Activated naive CD4-positive, alpha-beta T cell treated with anti-CD3 and anti-CD28 coated beads, Interleukin-2, amount 10 ng/mL, durations not matched to agents 7 days and 5 days (primary cell): ENCODE measurements at places on chromosomes 5 and 9.

GRCh38 chr5:143197260-143197656 lies 206.2 kb downstream of the NR3C1 start:
- DNase-seq, result no peak
- no peak overlapping the region for H3K4me3 ChIP-seq
- H3K4me1 ChIP-seq, result peaks cover 2% of the 10 kb centered on the region
- H3K27me3 ChIP-seq, result no peaks in the 10 kb centered on the region
- H3K36me3 ChIP-seq, result peaks cover 7% of the 10 kb centered on the region

DNA sequence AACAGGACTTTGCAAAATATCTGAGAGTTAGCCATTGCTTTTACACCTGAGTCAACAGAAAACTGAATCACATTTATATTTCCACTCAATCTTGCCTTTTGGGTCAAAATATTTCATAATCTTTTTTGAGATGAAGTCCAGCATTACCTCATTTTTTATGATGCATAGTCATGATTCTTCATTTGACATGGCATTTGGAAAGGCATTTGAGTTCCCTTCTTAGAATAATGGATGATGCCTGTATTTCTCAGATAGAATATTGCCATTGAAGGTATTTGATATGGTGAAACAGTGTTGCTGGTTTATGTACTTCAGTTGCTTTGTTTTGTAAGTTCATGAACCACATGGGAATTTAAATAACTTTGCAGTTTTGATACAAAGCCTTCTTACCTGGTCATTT lies 180.4 kb downstream of the PRR16 start:
- DNase-seq, result no peak
- no peak overlapping the region for H3K4me3 ChIP-seq
- H3K36me3 ChIP-seq, result no peaks in the 10 kb centered on the region
- no peaks in the 10 kb centered on the region for H3K4me1 ChIP-seq

GRCh38 chr9:113302792-113303418 lies at the start of gene RNF183:
RNF183 (minus strand) TSS chr9:113303376; CDS start chr9:113298184, 5,192 bp downstream.
- no peaks in the 10 kb centered on the region for H3K4me1 ChIP-seq
- DNase-seq, result no peak
- peaks cover 30% of the 10 kb centered on the region for H3K27me3 ChIP-seq
- H3K36me3 ChIP-seq, result no peaks in the 10 kb centered on the region

GRCh38 chr5:111942661-111943401 lies 185.8 kb upstream of the NREP start:
- H3K4me3 ChIP-seq, result no peak overlapping the region
- peaks cover 8% of the 10 kb centered on the region for H3K27me3 ChIP-seq
- no peak for DNase-seq
- H3K36me3 ChIP-seq, result no peaks in the 10 kb centered on the region
- H3K27ac ChIP-seq, result no peak overlapping the region
- no peaks in the 10 kb centered on the region for H3K4me1 ChIP-seq

DNA sequence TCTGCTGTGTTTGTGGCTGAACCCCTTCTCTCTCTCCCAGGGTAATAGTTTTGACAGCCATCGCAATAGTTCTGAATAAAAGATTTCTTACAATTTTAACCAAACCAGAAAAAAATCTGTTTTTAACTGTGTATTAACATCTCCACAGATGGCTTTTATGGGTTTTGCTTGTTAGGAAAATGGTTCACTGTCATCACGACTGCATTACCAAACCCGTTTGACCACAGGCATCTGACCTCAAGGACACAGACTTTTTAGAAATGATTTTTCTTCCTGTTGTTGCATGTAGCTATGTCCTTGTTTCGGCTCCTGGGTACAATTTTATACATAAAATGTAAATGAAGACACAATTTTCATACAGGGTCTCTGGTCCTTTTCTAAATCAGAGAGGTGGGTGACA lies 316.1 kb downstream of the IRX1 start:
- H3K27me3 ChIP-seq, result no peaks in the 10 kb centered on the region
- no peak overlapping the region for H3K4me3 ChIP-seq
- no peak overlapping the region for H3K27ac ChIP-seq
- no peaks in the 10 kb centered on the region for H3K4me1 ChIP-seq

- no peak overlapping the region for H3K4me3 ChIP-seq
- no peak for DNase-seq
- H3K27ac ChIP-seq, result no peak overlapping the region
- no peaks in the 10 kb centered on the region for H3K27me3 ChIP-seq
- no peaks in the 10 kb centered on the region for H3K36me3 ChIP-seq
These were observed 800.8 kb upstream of the TYRP1 start for GRCh38 chr9:11892401-11892800.

DNA sequence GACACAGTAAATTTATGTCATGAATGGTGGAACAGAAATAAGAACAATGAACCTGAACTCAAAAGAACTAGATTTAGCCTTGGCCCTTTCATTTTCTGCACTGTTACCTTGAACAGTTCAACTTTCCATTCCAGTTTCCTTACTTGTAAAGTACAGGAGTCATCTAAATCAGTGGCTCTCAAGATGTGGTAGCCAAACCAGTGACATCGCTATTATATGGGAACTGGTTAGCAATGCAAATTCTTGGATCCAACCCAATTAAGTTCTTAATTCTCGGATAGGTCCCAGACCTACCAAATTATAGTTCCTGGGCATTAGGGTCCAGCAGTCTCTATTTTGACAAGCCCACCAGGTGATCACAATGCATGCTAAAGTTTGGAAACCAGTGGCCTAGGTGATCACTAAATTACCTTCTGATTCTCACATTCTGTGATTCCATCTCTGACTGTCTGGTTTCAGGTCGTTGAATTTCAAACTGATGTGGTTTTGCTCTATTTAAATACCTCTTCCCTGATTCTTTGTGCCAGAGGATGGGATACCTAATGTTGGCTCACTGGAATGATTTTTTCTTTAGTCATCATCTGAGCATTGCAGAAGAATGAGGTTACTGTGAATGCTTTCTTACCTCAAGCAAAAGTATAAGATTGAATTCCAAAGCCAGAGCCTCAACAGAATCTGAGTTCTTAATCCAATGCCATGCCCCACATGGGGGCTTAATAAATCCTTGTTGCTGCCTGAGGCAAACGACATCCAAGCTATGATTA lies 253.8 kb downstream of the ENC1 start:
- H3K36me3 ChIP-seq, result no peaks in the 10 kb centered on the region
- no peak overlapping the region for H3K27ac ChIP-seq
- no peak for DNase-seq

DNA sequence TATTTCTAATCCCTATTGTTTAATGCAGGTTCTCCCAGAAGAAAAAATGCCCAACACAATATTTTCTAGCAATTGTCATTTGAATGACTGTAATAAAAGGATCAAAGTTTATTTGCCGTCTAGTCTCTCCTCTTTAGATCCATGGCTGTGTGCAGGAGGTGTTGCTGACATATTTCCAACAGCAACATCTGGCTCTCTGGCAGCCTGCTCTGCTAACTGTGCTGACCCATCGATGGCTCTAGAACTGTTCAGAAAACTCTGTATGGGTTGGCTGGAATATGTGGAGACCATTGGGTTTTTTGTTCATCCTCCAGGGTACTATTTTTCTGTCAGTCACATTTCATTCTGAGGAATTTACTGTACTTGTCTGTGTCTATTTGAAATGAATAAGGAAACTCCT lies 202.0 kb upstream of the SLC27A6 start:
- no peak for DNase-seq
- H3K4me1 ChIP-seq, result no peaks in the 10 kb centered on the region
- H3K27me3 ChIP-seq, result no peaks in the 10 kb centered on the region
- no peak overlapping the region for H3K27ac ChIP-seq
- no peaks in the 10 kb centered on the region for H3K36me3 ChIP-seq
- no peak overlapping the region for H3K4me3 ChIP-seq

GRCh38 chr5:178282391-178282790 lies 49.8 kb upstream of the PHYKPL start:
- H3K27ac ChIP-seq, result no peak overlapping the region
- peaks cover 51% of the 10 kb centered on the region for H3K27me3 ChIP-seq

GRCh38 chr5:132495667-132496190 lies 5.2 kb upstream of the IRF1 start:
- H3K4me3 ChIP-seq, result peak overlapping the region; percentile 95
- H3K36me3 ChIP-seq, result peaks cover 4% of the 10 kb centered on the region
- peaks cover 77% of the 10 kb centered on the region for H3K4me1 ChIP-seq
- peak; percentile 86 for DNase-seq
- H3K27me3 ChIP-seq, result no peaks in the 10 kb centered on the region
- H3K27ac ChIP-seq, result peak overlapping the region; percentile 99

DNA sequence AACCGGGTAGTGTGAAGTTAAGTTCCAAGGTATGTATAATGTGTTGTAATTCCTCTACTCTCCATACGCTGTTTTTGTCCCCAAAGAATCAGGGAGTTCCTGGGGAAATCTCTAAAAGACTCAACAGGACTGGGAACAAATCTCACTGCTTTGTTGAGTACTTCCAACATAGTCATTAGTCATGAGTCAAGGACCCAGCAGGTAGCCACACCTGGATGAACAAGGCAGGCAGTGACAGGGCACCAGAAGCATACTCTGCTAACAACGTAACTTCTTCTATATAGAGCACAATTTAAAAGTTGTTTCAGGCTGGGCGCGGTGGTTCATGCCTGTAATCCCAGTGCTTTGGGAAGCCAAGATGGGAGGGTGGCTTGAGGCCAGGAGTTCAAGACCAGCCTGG lies 126.8 kb downstream of the SLC1A3 start:
- no peak overlapping the region for H3K27ac ChIP-seq
- peaks cover 12% of the 10 kb centered on the region for H3K27me3 ChIP-seq
- no peak for DNase-seq

GRCh38 chr5:90878549-90879196 lies 320.1 kb downstream of the ADGRV1 start:
- no peak for DNase-seq
- H3K4me1 ChIP-seq, result peaks cover 4% of the 10 kb centered on the region
- no peak overlapping the region for H3K4me3 ChIP-seq
- peaks cover 14% of the 10 kb centered on the region for H3K27me3 ChIP-seq
- no peak overlapping the region for H3K27ac ChIP-seq

DNA sequence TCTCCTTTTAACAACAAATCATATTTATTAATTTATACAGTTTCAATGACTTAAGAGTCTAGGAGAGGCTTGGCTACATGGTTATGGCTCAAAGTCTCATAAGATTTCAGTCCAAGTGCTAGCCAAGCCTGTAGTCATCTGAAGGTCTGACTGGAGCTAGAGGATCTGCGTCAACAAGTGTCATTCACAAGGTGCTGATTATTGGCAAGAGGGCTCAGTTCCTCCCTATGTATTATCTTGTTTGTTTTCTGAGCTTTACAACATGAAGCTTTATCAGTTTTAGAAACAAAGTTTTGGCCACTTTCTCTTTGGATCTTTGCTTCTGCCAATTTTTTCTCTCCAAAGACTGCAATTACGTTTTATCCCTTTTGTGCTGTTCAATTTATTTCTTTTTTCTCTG lies 94.7 kb downstream of the RICTOR start:
- H3K4me1 ChIP-seq, result no peaks in the 10 kb centered on the region
- H3K27me3 ChIP-seq, result no peaks in the 10 kb centered on the region
- no peak overlapping the region for H3K4me3 ChIP-seq
- DNase-seq, result no peak
- no peak overlapping the region for H3K27ac ChIP-seq
